ENCODE measurements at places on chromosomes 1 and 21.

- no peak for DNase-seq
These were observed 24.4 kb upstream of the SLAMF6 start for GRCh38 chr1:160547422-160547821.

GRCh38 chr1:149916193-149916897 lies 1.3 kb downstream of the SV2A start:
- no peak for DNase-seq

GRCh38 chr1:162846256-162847212 lies 14.4 kb downstream of the CCDC190 start:
- no peak for DNase-seq

DNA sequence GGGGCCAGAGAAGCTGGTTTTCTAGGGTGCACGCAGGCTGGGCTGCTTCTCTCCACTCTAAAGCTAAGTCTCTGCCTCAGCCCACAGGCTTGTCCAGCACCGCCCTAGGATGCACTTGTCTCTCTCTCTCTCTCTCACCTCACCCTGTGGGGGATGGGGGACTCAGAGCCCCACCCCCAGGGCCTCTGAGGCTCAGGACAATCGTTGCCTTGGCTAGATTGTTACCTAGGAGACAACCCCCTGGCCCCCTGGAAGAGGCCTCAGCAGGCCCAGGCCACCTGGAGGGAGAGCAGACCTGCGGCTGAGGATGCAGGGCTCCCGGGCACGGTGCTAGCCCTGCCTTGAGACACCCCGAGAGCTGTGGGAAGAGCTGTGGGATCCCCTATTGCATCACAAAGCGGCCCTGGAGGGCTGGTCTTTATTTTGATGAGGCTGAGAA lies at the start of gene ACTRT2:
Gene ACTRT2, plus strand, starts transcription at position 235 of the 439 bp plus-strand sequence. CDS start 220 bp downstream, outside the sequence.
- no peak for DNase-seq

GRCh38 chr1:205794011-205794730 lies 18.8 kb downstream of the SLC41A1 start:
- DNase-seq: no peak

DNA sequence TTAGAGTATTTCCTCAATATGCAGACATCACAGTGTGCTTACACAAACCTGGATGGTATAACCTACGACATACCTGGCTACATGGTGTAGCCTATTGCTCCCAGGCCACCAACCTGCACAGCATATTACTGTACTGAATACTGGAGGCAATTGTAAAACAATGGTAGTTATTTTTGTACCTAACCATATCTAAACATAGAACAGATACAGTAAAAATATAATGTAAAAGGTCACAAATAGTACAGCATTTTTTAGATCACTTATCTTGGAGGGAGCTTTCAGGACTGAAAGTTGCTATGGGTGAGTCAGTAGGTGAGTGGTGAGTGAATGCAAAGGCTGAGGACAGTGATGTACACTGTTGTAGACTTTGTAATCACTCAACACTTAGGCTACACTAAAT lies 492.3 kb downstream of the MRPL39 start:
- DNase-seq: no peak

DNA sequence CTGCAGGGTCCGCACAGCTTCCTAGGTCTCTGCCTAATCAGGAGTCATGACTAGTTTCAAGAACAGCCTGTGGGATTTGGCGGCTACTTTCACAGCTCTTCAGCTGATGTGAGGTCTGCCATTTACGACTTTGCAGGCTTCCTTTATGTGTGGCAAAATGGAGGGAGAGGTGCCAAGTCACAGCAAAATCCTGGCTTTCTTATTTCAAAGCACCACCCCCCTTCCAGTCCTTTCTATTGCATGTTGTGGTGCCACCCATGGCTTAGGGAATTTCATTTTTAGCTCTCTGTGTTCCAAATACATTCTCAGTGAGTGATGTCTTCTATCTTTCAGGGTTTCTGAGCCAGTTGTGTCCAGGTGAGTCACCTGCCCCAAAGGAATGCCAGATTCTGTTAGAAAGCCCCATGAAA lies 75.1 kb upstream of the WLS start:
- DNase-seq: no peak

- no peak for DNase-seq
These were observed 23.2 kb downstream of the TCEA3 start for GRCh38 chr1:23401313-23401712.

GRCh38 chr1:201791051-201791778 lies 37.7 kb upstream of the IPO9 start:
- DNase-seq: no peak

- no peak for DNase-seq
These were observed 548 bp upstream of the MFSD2A start for GRCh38 chr1:39954324-39954869.

DNA sequence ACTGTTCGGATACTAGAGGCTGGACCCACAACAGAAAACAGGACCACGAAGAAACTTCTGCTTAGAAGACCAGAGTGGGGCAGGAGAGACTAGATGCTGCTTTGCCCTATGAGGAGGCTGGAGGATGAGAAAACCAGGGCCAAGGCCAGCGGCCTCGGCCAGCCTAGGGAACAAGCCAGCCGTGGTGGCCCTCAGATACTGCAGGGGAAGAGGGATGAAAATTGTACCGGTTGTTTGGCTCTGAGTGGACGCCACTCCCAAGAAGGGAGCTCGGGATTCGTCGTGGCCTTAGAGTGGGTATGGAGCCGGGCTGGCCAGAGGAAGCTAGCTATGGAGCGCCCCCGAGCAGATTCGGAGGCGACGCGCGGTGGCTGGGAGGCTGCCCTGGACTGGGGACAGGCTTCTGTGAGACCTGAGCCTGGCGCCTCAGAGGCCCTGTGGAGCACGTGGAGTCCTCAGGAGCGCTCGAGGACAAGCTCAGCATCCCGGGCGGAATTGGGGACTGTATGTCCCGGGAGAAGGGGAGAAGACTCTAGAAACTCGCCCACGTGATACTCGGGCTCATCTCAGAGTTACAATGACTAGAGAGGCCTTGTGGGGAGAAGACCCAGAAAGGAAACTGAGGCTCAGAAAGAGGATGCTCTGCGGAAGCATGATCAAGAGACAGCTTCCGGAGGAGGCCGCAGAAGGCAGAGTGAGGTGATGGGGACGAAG lies 2.8 kb downstream of the PRRX1 start:
- DNase-seq: no peak

DNA sequence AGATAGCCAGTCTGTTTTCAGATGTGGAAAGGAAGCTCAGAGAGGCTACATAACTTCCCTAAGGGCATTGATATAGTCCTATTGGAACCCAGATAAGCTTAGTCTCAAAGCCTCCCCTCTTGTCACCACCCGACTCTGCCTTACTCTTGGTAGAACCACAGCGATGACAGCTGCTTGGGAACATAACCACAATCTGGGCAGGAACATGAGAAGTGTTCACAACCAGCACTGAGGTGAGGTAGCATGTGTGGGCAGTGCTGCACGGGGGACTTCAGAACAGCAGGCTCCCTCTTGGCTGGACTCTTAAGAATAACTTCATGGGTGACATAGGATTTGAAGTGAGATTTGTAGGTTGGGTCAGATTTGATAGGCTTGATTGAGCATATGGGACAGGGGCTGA lies 9.3 kb upstream of the S100A10 start:
- DNase-seq: no peak

GRCh38 chr1:224769452-224770335 lies 153.6 kb downstream of the CNIH3 start:
- DNase-seq: no peak

DNA sequence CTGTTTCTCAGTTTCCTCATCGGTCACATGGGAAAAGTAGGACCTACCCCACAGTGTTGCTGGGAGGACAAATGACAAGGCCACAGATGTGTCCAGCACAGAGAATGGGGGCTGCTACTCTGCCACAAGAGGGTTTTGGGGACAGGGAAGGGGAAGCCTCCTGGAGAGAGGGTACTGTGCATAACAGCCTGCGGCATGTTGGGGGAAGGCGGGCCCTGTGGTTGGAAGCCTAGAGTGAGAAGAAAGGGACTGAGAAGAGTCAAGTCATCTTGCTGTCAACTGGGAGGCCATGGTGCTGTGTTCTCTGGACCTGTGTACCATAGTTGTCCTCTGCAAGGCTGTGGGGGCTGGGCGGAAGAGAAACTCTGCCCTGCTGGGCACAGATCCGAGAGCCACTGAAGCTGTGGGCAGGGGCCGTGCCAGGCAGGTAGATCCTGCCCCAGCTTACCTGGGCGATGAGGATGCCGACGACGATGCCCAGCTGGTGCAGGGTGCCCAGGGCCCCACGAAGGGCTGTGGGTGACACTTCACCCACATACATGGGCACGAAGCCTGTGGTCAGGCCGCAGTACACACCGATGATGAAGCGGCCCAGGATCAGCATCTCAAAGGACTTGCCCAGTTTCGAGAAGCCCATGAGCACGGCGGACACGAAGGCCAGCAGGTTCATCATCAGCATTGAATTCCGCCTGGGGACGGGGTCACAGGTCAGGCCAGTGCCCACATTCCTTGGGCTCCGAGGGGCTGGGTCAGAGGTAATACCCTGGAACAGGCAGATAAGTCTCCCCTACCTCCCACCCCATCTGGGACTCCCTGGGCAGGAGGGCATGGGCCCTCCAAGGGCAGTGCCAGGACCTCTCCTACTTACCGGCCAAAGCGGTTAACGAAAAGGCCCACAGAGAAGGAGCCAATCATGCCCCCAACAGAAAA lies 28.2 kb downstream of the SLC2A1 start:
- no peak for DNase-seq

- no peak for DNase-seq
These were observed 192.5 kb upstream of the ZRANB2 start for GRCh38 chr1:71273334-71273733.

GRCh38 chr1:185045814-185046492 lies 595 bp downstream of the RNF2 start:
- DNase-seq: peak; percentile 40

DNA sequence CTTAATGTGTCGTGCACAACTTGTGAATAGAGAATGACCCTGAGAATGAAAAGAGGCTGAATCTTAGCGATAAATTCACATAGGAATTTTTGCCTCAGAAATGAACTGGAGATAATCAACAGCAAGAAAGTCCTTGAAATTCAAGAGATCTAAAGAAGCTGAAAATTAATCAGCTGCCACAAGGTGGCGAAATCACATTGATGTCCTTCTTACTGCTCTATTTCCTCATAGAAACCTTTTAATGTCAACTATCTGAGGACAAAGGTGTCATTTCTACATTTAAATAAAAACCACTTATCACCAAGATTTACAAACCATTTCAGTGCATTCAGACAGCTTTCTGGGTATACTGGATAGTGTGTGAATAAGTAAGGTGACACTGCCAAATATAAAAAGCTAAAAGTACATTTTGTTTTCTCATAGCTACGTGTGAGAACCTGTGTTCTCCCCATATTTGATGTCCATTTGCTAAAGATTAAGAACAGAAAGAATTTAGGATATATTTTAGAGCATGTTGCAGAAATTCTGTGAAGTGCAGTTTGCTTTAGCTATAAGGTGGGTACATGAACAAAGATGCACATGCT lies 485.3 kb upstream of the PTBP2 start:
- DNase-seq: peak; percentile 1

- DNase-seq: no peak
These were observed 553.6 kb downstream of the PTPRU start for GRCh38 chr1:29789910-29790247.

- no peak for DNase-seq
These were observed 120.5 kb downstream of the TMEM53 start for GRCh38 chr1:44553771-44554170.

GRCh38 chr1:74422421-74423292 lies 89.8 kb downstream of the LRRC53 start:
- no peak for DNase-seq

DNA sequence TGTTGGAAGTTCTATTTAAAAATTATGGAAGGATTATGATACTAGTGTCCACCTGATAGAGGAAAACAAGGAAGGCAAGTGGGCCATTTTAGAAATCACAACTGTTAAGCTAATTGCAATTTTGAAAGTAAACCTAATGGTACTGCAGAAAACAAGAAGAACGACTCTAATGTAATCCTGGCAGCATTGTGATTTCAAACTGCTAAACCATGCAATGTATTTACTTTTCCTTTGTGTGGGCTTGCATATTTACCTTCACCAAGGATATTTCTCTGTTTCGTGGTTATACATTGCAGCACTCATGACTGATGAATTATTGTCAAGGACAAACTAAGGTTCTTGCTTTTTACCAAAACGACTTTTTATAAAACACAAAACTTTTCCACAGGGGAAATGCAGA lies 88.1 kb downstream of the TM2D1 start:
- DNase-seq: no peak

DNA sequence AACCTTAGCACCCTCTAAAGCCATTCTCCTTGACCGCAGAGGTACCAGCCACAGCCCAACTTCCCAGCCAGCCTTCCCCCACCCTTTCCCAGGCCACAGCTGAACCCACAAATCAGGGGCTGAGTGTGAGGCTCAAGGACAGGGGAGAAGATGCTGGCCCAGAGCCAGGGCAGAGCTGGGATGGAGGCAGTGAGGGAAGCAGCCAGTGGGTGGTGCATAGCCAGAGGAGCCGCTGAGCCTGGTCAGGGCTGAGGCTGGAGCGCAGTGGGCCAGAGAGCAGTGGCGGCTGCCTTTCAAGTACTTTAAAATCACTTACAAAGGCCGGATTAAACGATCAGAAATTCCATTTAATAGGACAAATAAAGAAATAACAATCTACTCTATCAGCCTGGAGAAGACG lies 36.3 kb downstream of the DMAP1 start:
- DNase-seq: no peak

DNA sequence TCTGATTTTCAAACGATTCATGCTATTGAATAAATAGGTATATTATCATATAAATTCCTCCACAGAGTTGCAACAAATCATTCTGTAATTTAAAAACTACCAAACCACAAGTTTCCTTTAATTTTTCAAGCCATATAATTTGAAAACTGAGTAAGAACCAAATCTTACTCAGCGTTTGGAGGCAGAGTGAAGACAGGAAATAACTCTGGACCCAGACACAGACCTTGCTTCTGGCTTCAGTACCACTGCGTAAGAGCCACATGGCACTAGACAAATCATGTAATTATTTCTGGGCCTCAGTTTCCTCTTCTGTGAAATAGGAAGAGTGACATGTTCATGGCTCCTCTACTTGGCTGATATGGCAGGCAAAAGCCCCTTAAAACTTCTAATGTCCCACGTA lies 82.4 kb downstream of the SMYD2 start:
- no peak for DNase-seq

- DNase-seq: no peak
These were observed 82.2 kb upstream of the BMP8A start for GRCh38 chr1:39409055-39409816.

DNA sequence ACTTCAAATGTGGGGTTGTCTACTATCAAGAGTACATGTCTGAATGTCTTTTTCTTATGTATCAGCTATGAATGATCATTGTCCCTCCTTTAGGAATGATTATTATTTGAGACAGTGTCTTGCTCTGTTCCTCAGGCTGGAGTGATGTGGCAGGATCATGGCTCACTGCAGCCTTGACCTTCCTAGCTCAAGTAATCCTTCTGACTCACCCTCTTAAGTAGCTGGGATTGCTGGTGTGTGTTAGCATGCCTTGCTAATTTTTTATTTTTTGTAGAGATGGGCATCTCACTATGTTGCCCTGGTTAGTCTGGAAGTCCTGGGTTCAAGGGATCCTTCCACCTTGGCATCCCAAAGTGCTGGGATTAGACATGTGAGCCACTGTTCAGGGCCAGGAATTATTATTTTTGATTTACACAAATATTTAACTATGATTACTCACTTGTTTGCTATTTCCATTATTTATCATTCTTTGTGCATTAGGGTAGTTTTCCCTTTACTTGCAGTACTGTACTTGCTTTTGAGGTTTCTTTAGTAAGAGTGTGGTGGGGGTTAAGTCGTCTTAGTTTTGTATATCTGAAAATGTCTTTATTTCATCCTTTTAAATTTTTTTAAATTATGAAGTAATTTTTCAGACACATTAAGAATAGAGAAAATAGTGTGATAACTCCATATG lies 12.8 kb downstream of the S100A7 start:
- no peak for DNase-seq
